Keratinocyte (primary cell): ENCODE measurements at places on chromosomes 1 and 21. TPM values are rescaled to one million over a fixed set of nuclear protein-coding genes. Genes with fewer than 3 reads are reported as not detected.
A peak's percentile ranks its signal among the peaks of the same experiment; 100 is the strongest.

The PITHD1 gene
- polyA plus RNA-seq, result 48.9 to 60.8 TPM (median 59.4 TPM) in 3 replicates

The SH2D2A gene
- 1.9 to 4.5 TPM (median 2.5 TPM) in 3 replicates for polyA plus RNA-seq

- H3K4me1 ChIP-seq, result no peaks in the 10 kb centered on the region
- no peak for DNase-seq
- no peak overlapping the region for H3K4me3 ChIP-seq
- H3K27me3 ChIP-seq, result peaks cover 20% of the 10 kb centered on the region
These were observed 66.7 kb upstream of the ABCD3 start for GRCh38 chr1:94351481-94351880.

GRCh38 chr1:26530895-26531598 is 1.5 kb downstream of the RPS6KA1 start:
- peaks cover 26% of the 10 kb centered on the region for H3K4me1 ChIP-seq
- peak overlapping the region; percentile 93 for H3K4me3 ChIP-seq
- H3K36me3 ChIP-seq, result peaks cover 7% of the 10 kb centered on the region
- DNase-seq, result peak; percentile 81
- no peaks in the 10 kb centered on the region for H3K27me3 ChIP-seq

DNA sequence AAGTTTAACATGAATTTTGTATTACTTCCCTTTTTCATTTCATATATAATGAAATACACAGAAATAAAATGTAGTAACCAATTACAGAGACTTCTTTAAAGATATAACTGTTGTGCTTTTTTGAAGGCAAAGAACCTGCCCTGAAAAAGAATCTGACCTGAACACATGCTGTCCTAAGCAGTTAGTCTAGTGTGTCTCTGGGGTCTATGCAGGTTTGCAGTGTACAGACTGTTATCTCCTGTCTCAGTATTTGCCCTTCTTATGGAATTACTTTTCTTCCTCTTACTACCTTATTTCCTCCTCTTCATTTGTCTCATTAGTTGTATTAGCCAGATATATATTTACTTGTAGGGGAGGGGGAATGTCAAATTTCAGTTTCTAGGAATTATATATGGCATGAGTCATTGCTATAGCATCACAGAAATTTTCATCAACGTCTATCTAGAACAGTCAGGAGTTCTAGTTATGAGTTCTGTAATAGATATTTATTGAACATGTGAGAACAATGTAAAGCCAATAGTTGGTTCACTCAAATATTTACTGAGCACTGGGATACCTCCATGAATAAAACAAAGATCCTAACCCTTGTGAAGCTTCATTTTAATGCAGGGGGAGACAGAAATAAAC is 28.4 kb upstream of the PLEKHO1 start:
- H3K4me1 ChIP-seq, result no peaks in the 10 kb centered on the region
- no peak for DNase-seq
- H3K27me3 ChIP-seq, result no peaks in the 10 kb centered on the region
- no peaks in the 10 kb centered on the region for H3K36me3 ChIP-seq
- H3K27ac ChIP-seq, result no peak overlapping the region
